D341Med (cell line): ENCODE measurements at places on chromosomes 5 and 9.
A peak's percentile ranks its signal among the peaks of the same experiment; 100 is the strongest.

DNA sequence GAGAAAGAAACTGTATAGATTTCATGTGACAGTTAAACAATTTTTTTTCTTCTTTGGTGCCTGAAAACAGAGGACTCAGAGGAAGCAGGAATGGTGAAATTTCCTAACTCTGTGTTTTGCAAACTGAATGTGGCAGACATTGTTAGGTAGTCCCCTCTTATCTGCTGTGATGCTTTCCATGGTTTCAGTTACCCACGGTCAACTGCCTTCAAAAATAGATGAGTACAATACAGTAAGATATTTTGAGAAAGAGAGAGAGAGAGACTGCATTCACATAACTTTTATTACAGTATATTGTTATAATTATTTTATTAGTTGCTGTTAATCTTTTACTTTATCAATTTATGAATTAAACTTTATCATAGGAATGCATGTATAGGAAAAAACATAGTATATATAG is 627.2 kb downstream of the CCDC171 start:
- no peak for DNase-seq

GRCh38 chr9:69811351-69811868 is 9.2 kb upstream of the CFAP95 start:
- DNase-seq: no peak

- DNase-seq: no peak
Measured at GRCh38 chr5:6216471-6217075, 161.8 kb downstream of the MED10 start.

DNA sequence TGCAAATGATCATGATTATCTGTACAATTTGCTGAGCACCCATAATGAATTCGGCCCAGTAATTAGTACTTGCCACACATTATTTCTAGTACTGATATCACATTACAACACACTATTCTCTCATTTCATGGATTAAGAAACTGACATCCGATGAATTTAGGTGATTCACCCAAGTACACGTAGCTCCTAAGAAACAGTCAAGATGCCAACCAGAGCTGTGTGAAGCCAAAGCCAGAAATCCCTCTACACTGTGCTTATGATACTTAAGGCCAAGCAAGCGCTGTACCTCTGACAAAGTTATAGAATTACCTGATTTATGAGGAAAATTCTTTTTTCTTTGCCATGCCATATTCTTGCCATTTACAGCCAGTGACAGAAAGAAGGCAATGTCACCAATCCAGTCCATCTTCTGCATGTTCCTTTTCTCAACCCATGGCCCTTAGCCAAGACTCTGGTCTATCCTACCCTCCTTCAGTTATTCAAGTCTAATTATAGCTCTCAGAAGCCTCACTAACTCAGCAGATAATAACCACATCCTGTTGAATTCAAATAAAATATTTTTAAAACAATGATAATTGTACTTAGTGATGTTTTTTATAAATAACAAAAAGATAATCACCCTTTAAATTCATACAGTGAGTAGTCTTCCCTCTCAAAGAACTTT is 74.3 kb upstream of the PTGER4 start:
- DNase-seq: no peak

DNA sequence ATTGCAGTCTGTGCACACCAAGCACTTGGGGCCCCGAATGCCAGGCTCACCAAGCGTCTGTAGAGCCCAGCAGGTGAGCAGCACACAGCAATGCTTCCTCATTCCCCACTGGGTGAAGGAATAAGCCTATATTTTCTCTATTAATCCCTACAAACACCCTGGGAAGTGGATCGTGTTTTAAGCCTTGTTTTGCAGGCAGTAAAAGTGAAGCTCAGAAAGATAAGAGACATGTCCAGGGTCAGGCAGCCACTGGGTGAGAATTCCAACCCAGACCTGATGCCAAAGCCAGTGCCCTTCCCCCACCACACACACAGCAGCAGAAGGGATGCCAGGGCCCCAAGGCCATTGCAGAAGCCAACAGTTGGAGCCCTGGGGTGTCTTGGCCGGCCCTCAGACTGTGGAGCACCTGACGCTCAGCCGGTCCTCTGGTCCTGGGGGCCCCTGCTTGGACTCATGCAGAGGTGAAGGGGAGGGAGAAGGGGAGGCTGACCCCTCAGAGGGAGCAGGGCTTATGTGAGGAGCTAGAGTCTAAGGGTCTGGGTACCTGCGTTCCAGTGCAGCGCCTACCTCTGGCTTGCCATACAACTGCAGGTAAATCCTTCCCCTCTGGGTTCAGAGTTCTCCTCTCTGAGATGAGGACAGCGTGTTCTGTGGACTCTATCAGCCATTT is 26.3 kb upstream of the SYNPO start:
- DNase-seq: no peak

GRCh38 chr5:138650196-138650595 is 75.0 kb upstream of the HSPA9 start:
- no peak for DNase-seq

DNA sequence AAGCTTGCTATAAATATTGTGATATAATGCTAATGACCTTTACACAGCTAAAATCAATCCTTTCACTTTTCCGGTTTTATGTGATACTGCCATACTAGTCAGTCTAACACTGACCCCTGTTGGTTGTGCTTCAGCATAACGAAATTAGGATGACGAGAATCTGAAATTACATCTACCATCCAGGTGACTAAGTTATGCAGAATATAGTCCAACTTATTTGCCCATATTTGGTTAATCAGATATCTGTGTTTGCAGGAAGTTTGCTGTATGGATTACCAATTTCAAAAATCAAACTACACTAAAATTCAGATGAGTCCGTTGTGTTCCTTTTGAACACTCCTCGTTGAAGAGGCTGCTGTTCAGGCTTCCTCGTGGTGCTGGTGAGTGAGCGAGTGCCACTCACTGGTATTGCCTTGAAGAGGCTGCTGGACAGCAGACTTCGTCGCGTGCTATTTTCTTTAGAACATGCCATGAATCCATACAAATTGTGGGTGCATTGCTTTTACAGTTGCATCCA is 32.5 kb downstream of the TENT4A start:
- DNase-seq: peak; percentile 50

GRCh38 chr5:53907827-53908226 is 347.4 kb downstream of the NDUFS4 start:
- DNase-seq: no peak

DNA sequence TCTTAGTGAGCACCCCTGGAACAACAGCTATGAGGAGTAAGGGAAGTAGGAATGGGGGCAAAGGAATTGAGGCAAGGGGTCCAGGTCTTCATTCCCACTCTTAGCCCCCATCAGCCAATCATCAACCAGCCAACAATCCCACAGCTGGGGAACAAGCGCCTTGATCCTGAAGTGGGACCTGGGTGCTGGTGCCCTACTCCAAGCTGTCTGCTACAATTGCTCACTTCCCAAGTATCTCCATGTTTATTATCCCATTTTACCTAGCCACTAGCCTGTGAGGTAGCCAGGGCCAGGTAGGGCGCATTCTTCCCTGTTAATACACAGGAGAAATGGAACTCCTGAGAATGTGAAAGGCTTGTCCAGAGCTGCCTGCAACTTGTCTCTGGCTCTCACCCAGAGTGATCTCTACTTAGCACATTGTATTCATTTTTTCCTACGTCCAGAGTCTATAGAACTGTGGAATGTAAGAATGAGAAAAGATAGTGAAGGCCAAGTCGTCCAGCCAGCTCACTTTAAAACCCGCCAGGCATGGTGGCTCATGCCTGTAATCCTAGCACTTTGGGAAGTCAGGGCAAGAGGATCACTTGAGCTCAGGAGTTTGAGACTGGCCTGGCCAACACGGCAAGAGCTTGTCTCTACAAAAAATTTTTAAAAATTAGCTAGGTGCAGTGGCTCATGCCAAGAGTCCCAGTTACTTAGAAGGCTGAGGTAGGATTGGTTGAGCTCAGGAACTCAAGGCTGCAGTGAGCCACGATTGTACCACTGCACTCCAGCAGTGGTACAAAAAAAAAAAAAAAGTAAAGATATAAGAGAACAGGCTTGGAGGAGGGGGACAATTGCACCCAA is 6.2 kb upstream of the DNAJC18 start:
- no peak for DNase-seq
